NCI-H146 (cell line): ENCODE measurements at places on chromosomes 7 and 10.

DNA sequence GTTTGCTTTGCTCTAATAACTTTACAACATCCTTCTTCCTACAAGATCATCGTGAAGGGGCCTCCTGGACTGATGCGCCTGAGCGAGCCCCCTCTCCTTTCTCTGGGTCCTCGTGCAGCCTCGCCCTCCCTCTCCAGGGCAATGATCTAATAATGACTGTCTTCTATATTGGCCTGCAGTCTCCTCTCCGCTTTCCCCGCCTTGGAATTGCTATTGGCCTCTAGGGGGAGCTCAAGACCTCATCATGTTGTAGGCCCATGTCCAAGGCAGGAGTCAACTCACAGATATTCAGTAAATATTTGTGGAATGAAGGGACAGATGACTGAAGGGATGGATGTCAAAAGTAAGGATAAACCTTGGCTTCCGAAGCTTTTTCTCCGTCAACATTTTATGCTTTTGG, 1180.3 kb downstream of the TYW1 start:
- peak; percentile 89 for DNase-seq

- DNase-seq: peak; percentile 6
Measured at GRCh38 chr10:61897671-61898434, 3.6 kb upstream of the ARID5B start.

DNA sequence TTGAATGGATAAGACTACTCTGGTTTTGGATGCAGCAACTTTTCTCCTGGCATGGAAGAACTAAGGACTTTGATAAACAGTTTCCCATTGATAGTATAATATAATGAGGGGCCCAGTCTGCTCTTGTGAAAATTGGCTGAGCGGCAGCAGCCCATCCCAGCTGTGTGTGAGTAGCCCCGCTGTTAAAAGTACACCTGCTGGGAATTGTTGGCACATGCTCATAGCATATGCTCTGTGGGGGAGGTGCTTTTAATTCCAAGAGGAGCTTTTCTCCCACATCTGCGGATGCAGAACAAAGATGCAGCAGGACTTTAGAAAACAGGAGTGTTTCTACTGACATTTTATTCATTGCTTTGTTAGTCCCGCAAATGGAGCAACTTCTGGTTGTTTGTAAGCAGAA, 19.0 kb downstream of the SRI start:
- peak; percentile 91 for DNase-seq

- no peak for DNase-seq
Measured at GRCh38 chr7:50196719-50197118, 103.7 kb upstream of the ZPBP start.

GRCh38 chr10:130491693-130492050, 355.5 kb downstream of the GLRX3 start:
- no peak for DNase-seq

GRCh38 chr7:453597-454306, 65.9 kb downstream of the PDGFA start:
- no peak for DNase-seq

DNA sequence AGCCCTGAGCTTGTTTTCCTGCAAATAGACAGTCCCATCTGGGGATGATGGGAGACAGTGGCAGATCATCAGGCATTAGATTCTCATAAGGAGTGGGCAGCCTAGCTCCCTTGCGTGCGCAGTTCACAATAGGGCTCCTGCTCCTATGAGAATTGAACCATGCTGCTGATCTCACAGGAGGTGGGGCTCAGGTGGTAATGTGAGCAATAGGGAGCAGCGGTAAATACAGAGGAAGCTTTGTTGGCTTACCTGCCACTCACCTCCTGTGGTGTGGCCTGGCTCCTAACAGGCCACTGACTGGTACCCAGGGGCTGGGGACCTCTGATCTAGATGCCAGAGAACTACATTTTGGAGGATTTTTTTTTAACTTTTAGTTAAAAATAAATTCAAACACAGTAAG, 434.8 kb upstream of the MKI67 start:
- DNase-seq: no peak

GRCh38 chr7:118005026-118005425, 131.8 kb upstream of the CTTNBP2 start:
- no peak for DNase-seq

DNA sequence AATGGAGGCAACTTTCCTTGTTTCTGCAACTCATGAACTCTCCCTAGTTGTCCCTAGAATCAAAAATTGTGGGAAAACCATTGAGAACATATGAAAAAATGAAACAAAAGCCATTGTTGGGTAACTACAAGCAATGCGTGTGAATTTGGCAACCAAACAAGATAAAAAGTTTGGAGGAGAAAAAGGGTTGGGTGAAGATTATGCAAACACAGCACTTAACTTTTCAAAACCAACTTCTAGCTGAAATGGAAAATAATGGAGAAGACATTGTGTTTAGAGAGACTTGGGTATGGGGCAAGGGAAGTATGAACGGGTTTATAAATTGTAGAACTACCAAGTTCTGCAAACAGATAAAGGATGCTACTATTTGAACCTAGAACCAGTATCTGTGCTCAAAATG, 89.0 kb upstream of the SVIL start:
- DNase-seq: no peak

- no peak for DNase-seq
Measured at GRCh38 chr10:84634636-84635035, 306.2 kb downstream of the CCSER2 start.

- no peak for DNase-seq
Measured at GRCh38 chr7:17947620-17948019, 7.3 kb upstream of the SNX13 start.

DNA sequence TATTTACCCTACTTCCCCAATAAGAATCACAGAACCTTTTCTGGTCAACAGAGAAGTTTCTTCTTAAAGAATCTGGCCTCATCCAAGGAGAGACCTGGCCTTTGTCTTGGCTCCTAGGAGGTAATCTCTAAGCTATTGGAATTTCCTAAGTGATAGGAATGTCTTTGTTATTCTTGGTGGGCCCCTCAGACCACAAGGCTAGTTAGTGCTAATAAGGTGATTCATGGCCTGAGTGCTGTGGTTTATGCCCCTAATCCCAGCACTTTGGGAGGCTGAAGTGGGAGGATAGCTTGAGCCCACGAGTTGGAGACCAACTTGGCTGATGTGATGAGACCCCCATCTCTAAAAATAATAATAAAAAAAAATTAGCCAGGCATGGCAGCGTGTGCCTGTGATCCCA, 60.0 kb upstream of the CYP2C18 start:
- DNase-seq: no peak

DNA sequence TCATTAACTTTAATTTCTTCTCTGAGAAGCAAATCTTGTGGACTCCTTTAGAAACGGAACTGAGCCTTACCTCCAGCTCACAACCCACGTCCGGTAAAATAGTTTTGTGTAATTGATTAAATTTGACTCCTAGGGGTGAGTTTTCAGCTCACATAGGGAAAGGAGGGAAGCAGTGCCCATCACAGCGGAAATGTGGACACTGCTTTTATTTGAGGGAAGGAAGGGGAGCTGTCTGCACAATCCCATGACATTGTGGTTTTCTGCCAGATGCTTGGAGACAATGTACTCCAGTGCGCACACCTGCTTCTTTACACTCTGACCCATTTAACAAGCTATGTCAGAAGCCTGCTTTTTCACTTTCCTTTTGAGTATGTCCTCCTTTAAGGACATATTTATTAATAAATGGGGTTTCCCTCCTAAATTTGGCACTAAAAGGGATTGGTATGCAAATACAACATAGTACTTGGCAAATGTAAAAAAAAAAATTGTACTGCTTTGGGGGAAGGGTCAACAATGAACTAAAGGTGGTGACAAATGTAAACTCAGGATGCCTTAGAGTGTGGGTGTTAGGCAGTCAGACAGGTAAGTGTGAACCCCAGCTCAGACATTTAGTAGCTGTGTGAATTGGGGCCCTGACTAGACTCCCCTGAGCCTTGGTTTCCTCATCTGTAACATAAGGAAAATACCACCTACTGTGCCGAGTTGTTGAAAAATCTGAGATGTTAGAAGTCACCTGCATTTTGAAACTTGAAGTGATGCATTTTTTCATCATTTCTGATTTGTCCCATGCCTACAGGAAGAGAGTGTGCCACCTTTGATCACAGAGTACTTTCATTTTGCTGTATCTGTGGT, 90.2 kb upstream of the KLF6 start:
- DNase-seq: peak; percentile 57

GRCh38 chr7:17233603-17234002, 64.8 kb upstream of the AHR start:
- no peak for DNase-seq

DNA sequence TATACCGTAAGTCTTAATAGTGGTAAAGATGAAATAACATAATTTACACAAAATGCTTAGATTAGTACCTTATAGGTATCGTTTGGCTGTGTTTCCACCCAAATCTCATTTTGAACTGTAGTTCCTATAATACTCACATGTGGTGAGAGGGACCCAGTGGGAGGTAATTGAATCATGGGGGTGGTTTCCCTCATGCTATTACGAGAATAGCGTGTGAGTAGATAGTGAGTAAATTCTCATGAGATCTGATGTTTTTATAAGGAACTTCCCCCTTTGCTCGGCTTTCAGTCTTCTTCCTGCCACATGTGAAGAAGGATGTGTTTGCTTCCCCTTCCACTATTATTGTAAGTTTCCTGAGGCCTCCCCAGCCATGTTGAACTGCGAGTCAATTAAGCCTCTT, 426.3 kb upstream of the POT1 start:
- no peak for DNase-seq

DNA sequence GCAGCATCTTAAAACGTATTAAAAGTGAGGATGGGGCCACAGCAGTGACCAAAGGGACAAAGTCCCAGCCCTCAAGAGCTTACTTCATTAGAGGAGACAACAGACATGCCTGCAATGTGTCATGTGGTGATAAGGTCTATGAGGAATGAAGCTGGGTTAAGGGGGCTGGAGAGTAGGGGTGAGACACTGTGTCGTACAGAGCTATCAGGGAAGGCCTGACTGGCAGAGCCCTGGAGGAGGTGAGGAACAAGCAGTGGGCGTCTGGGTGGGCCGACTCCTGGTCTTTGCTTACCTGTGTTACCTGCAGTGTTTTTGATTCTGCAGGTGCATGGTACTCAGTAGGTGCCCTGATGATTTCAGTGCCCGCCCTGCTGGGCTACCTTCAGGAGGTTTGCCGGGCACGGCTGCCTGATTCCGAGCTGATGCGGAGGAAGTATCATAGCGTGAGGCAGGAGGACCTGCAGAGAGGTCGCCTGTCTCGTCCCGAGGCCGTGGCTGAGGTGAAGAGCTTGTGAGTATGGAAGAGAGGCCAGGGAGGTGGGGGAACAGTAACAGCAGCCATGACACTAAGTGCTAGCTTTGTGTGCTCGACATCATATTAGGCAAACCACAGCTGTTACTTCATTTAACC, 7.6 kb downstream of the ZFYVE27 start:
- no peak for DNase-seq

GRCh38 chr7:16770657-16771329, 17.2 kb downstream of the TSPAN13 start:
- DNase-seq: no peak

GRCh38 chr7:156155988-156156733, 343.9 kb upstream of the SHH start:
- DNase-seq: no peak

GRCh38 chr10:14184841-14185315, 145.8 kb downstream of the FRMD4A start:
- DNase-seq: peak; percentile 87

- DNase-seq: peak; percentile 71
Measured at GRCh38 chr10:76723844-76724243, 913.8 kb downstream of the KCNMA1 start.

DNA sequence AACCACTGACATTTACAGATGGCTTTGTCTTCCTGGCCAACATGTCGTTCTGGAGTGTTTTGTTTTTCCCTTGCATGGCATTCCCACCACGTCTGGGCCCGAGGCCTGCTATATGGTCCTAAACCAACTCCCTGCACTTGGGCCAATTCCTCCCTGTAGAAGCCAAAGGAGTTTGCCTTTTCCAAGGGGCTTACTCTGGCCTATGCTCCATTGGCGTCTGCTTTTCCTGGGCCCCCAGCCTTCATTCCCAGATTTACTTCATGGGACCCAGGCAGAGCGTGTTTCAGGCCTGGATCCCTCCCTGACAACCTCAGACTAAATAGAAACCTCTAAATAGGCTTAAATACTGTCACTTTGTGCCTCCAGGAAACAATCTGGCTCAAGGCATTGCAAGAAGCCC, 60.7 kb downstream of the MINDY4 start:
- no peak for DNase-seq

DNA sequence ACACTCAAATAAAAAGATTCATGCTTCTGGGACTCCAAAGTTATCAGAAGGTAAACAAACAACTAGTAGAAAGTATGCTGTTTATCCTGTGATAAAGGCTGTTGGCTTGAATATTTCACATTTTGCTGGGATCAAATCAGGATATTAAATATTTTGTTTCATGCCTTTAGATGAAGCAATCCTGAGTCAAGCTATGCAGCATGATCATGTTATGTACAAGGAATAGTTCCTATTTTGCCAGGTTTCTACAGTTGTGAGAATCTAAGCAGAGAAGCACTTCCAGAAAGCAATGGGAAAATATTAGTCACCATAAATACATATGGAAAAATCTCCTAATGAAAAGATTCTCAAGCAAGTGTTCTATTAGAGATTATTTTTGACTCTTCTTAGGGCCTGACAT, 262.8 kb upstream of the PCDH15 start:
- DNase-seq: no peak

DNA sequence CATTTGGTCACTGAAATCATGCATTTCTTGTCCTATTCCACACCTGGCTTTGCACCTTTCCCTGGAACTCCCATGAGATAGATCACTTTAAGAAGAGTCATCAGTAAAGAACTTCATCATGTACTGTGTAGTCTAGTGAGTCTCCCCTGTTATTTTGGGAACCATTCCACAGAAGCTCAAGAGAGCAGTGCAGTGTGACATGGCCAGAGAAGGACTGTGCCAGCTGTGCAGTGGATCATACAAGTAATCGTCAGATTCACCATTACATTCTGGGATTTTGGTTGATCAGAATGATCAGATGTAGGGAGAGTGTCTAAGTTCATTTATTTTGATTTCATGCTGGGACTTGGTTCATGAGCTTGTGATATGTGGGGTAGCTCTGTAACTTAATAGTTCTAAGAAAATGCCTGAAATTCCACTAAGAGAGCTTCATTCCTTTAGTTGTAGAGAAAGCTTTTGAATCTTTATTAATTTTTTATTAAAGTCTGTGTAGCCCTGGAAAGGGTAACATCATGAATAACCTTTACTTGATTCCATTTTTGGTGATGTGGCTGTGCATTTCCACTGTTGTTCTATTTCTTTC, 166.8 kb downstream of the SUGCT start:
- no peak for DNase-seq

- DNase-seq: no peak
Measured at GRCh38 chr10:75191821-75192568, 18.6 kb upstream of the VDAC2 start.

- DNase-seq: peak; percentile 50
Measured at GRCh38 chr7:135769005-135769802, 20.6 kb upstream of the FAM180A start.

GRCh38 chr7:104126411-104126841, 81.4 kb downstream of the ORC5 start:
- peak; percentile 98 for DNase-seq
